Ovary (tissue), 10 donors: ENCODE measurements at places on chromosomes 4 and X. TPM values are rescaled to one million over a fixed set of nuclear protein-coding genes. Genes with fewer than 3 reads are reported as not detected.

DNA sequence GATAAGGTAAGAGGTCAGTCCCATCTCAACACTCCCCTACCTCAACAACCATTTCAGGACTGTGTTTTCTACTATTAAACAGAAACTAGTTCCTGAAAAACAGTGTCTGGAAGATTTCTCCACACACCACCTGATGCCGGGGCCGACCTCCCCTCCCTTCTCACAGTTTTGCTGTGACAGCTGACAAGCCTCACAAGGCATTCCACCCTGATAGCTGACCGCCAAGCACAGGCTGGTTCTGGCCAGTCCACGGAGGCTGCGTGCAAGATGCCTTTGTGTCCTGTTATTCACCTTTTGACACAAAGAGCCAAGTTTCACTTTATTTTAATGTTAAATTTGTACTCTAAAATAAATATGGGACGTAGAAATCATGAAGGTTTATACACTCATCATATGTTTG is 758.6 kb downstream of the PDHA2 start:
- DNase-seq: peak; percentile 28

DNA sequence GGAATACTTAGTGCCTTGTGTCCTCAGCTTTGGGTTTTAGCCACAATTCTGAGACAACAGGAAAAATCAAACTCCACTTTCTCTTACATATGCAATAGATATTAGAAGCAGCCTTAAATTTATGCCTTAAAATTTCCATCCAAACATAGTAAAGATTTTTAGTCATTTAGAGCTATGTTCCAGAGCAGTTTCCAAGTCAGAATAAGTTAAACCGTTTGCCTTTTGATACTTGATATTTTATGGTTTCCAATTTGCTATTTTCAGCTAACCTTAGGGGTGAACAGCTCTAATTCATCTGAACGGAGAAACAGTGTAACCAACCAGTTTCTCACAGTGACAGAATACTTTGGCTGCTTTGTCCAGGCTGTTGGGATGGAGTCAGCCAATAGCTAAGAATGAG is 125.8 kb upstream of the RXFP1 start:
- no peak for DNase-seq

- DNase-seq: no peak
Observed at GRCh38 chr4:3611778-3612177, 79.6 kb upstream of the LRPAP1 start.

GRCh38 chr4:14659286-14659685 is 343.0 kb upstream of the CPEB2 start:
- DNase-seq: no peak

DNA sequence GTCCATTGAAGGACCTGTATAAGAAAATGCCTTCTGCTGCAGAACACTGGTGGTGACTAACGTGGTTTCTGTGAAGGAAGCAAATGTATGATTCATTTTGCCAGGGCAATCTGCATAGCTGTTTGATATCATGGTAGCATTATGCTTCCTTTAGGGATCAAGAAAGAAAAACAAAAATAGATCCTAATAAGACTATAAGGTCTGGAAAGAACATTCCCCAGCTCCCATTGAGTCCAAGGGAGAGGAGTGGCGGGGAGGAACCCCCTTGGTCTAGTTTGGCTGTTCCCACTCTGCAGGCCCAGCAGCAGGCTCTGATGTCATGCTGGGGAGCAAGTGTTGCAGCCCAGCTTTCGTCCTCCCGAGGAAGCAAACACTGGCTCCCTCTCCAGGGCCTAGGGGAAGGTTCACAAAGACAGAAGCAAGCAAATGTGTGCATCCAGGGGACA is 154.5 kb upstream of the GALNT7 start:
- no peak for DNase-seq

Gene GPR78
- total RNA-seq: 1.0 TPM

Gene NUDT10
- 14.0 TPM for total RNA-seq

Gene ARHGAP4
- total RNA-seq: 22.3 TPM

Gene SRPX2
- total RNA-seq: 2.3 TPM
